NCI-H2029 treated with DMSO at 0.1 percent for 48 hours (cell line): ENCODE measurements at places on chromosomes 12 and 14.

DNA sequence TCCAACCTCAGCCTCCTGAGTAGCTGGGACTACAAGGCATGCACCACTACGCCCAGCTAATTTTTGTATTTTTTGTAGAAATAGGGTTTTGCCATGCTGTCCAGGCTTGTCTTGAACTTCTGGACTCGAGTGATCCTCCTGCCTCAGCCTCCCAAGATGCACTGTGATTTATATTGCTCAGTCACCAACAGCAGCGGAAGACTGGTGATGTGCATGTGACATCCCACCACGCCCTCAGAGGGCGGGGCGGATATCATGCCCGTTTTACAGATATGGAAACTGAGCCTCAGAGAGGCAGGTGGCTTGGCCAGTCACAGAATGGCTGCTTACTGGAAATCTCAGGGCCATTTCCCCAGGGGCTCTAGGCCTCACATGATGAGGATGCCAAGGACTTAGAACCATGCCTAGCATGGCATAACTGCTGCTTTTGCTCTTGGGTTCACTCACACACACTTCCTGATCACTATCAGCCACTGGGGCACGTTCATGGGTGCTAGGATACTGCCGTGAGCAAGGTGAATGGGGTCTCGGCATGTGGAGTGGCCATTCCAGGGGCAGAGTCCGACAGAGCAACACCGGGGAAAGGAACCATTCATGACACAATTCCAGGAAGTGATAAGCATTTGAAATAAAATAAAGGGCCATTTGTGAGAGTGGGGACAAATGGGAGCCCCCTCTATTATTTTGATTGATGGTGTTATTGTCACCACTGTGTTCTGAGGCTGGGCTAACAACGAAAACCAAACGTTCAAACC lies 31.9 kb downstream of the RBM19 start:
- no peak for DNase-seq

DNA sequence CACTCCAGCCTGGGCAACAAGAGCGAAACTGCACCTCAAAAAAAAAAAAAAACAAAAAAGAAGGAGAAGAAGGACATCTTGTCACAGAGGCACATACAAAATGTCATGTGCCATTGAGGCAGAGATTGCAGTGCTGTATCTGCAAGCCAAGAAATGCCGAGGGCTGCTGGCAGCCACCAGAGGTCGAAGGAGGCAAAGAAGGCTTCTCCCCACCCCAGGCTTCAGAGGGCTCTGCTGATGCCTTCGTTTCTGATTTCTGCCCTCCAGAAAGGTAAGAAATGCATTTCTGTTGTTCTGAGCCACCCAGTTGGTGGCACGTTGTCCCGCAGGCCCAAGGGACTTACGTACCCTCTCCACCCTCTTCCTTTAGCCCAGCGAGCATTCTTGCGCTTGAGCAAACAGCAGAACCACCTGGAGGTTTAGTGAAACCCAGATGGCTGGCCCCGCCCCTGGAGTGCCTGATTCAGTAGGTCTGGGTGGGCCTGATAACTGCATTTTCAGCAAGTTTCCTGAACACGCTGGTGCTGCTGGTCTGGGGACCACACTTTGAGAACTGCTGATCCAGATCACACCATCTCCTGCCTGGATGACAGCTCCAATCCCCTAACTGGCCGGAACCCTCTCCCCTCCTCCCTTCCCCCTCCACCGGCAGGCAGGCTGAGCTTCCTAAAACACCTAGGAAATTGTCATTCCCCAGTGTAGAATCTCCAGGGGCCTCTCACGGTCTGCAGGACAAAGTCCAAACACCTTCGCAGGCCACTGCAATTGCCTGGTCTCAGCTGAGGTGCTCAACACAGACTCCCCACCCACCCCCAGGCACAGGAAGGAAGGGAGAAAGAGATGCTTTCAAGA lies 21.1 kb upstream of the SCARB1 start:
- no peak for DNase-seq

GRCh38 chr14:89428546-89429198 lies 11.6 kb upstream of the FOXN3 start:
- no peak for DNase-seq

DNA sequence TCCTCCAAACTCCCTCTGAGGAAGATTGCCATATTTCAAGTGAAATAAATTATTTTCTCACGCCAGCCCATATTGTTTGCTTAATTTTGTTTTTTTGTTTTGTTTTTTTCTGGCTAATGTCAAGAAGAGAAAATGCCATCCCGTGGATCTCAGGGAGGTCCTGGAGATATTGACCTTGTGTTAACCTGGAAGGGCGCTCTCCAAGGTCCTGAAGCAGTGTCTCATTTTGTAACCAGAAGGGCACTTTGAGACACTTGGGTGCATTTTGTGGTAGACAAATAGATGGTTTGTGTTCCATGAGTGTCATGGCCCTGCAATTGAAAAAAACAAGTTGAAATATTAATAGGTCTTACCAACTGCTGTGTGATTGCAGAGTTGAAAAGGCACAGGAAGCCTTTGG lies 268.9 kb downstream of the SUDS3 start:
- DNase-seq: no peak

GRCh38 chr14:77208291-77208978 lies 26.8 kb downstream of the TMEM63C start:
- no peak for DNase-seq

DNA sequence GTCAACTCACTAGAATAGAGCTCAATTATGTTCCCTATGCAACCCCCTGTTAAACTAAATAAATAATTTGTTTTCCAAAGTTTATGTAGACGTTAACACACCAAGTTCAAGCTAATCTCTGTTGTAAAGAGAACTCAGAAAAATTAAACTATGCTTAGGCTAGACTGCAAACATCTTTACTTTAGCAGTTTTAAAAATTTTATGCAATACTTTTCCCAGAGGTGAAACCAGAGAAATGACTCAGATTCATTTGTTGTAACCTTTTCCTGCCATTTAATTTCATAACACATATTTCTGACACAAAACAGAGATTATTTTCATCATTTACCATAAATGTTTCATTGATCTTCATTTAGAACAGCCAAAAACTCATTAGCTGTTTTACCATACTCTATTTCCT lies 27.4 kb downstream of the ABCC9 start:
- DNase-seq: no peak

DNA sequence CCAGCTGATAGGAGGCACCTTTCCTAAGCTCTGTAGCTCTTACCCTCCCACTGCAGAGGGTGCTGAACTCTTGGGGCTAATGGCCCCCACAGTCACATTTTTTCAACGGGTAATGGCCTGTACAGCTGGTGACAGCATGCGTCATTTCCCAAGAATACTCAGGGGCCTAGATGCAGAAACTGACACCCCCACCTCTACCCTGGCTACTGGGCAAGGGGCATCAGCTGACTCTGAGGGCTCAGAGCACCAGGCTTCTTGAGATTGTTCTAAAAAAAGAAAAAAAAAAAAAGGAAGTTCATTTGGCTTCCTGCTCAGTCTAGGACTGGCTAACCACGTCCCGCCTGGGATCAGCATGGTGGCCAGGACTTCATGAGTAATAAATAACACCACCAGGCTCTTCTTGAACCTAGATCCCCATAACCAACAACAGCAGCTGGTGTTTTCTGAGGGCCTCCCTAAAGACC lies 35.2 kb downstream of the ZFP36L1 start:
- no peak for DNase-seq

DNA sequence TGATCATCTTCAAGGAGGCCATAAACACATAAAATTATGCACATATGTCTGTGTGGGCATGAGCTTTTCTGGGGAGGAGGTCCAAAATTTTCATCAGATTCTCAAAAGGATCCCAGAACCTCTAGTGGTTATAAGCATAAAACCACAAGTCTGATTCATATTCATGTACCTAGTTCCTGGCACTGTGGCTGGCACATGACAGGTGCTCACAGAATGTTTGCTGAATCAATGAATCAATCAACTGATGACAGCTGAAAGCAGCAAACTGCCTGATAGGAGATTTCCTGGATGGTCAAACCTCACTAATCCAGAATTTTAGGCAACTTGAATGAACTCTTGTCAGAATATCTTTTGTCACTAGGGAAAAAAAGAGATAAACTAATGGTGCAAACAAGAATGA lies 13.5 kb upstream of the CMKLR1 start:
- no peak for DNase-seq

DNA sequence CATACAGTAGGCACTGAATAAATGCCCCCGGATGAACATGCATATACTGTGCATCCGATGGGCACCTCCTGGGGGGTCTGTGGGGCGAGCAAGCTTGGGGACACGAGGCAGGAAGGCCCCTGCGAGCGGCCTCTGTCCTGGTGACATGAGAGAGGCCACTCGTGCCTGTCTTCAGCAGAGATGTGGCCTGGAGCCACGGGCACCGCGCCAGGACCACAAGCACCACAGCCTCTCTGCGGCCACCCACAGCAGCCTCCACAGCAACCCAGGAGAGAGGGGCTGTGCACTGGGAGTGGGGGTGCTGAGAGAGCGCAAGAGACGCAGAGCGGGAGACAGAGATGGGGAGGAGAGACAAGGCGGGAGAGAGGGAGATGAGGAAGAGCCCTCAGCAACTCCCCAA lies 118.5 kb downstream of the RFLNA start:
- DNase-seq: peak; percentile 13

- DNase-seq: peak; percentile 24
Measured at GRCh38 chr14:79325071-79325470, 886.2 kb downstream of the DIO2 start.

DNA sequence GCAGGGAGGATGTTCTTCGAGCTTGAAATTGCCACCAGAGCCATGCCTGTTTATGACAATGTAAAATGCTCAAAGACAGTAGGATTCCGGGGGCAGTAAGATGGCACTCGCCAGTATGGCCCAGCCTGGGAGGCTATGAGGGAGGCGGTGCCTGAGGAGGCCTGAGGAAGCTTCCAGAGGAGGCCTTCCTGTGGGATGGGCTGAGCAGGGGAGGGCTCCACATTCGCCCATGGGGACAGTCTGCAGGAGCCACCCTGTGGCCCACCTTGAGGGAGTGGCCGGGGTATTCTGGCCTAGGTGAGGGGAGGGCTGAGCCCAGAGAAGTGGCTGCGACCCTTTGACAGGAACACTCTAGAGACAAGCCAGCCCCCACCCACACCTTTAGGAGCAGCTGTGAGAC lies 50.7 kb downstream of the IQSEC3 start:
- no peak for DNase-seq

DNA sequence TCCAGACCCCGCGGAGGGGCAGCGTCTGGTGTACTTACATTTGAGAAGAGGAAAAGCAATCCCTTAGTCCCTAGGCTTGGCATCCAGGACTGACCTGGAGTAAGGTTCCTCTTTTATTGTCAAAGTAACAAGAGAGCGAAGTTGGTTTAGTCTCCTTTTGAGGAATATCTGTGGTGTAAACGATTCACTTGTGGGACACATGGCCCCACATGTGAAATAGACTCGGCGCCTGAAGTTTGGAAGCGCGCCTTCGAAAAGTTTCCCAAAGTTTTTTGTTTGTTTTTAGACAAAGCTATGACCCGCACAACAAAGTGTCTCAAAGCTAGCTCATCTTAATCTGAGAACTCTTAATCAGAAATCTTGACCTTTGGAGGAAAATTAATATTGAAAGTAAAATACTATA lies 744 bp downstream of the STYX start:
- DNase-seq: no peak

DNA sequence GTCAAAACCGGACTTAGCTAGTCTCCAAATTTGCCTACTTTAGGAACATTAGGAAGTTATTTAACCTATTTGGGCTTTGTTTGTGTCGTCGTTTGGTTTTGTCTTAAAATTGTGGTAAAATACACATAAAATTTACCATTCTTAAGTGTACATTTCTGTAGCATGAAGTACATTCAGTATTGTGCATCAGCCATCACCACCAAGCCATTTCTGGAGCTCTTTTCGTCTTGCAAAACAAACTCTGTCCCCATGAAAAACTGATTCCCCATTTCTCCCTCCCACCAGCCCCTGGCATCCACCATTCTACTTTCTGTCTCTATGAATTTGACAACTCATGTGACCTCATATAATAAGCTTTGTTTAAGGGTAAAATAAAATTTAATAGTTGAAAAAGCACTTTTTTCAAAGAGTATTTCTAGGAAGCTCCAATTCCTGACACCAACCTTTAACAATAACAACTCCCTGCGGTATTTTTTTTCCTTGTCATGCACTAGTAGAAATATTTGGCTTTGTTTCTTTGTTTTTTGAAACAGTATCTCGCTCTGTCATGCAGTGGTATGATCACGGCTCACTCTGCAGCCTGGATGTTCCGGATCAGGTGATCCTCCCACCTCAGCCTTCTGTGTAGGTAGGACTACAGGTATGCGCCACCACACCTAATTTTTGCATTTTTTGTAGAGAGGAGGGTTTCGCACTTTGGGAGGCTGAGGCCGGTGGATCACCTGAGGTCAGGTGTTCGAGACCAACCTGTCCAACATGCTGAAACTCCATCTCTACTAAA lies 3.6 kb upstream of the UBC start:
- no peak for DNase-seq

DNA sequence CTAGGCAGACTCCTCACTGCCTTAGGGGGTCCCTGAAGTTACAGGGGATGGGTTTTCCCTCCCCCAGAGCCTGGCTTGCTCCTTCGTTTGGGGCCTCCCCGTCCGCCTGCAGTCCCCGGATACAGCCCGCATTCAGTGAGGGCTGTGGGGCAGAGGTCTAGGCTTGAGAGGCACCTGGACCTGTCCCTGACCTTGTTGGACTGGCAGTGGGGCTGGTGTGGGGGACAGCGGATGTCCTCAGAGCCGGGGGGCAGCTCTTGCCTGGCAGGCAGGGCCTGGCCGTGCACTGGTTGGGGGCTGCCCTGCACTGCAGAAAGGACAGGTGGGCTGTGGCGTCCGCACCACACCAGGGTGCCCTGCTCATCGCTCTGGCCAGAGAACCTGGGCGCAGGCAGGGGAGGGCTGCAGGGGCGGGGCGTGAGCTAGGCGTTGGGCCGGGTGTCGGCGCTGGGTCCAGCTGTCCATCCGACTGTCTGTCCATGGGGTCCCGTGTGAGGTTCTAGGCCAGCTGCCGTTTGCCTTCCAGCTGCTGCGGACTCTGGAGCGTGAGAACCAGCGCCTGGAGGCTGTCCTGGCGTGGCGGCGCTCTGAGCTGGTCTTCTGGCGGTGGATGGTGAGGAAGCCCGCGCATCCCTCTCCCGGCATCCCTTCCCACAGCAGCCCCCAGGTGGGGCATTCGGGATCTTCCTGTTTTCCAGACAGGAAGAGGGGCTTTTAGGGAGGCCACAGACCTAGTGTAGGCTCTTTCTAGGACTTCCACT lies 6.0 kb downstream of the TEDC1 start:
- DNase-seq: no peak

- DNase-seq: no peak
Measured at GRCh38 chr12:69608114-69608513, 2.6 kb downstream of the LRRC10 start.

DNA sequence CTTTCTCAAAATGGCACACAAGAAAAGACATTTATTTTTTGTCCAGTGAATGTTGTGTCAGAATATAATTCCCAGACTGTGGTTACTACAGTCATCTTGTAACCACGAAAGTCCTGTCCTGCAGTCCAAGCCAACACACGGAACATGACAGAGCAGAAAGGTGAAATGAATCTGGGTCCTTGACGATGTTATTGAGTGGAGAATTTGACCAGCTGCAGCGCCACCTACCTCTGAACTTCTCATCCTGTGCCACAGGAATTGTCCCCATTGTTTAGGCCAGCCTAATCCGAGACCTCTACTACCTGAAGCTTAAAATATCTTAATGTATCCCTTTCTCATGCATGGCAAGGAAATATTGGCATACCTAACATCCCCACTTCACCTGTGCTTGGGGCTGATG lies 64.1 kb upstream of the OTX2 start:
- peak; percentile 73 for DNase-seq

GRCh38 chr14:51715250-51715649 lies 63.5 kb downstream of the FRMD6 start:
- DNase-seq: no peak
